Cerebellum (tissue), 4 donors: ENCODE measurements at places on chromosomes 2 and 18.

DNA sequence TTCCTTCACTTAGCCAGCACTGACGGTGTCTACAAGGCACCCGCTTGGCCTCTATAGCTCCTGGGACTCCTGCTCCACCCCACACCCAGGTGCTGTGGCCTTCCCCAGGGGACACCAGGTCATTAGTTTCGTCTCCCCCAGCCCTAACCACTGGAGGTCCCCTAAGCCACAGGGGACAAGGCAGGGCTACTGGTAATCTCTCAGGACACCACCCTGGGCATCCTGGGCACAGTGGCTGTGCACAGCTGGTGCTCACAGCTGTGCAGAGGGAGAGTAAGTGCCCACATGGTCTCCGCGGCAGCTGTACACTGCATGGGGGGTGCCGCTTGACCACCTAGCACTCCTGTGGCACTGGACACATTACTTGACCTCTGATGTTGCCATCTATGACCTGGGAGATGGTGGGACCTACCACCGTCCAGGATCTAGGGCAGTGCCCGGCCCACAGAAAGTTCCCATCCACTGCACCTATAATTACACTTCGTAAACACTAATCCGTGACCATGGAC, 134.0 kb downstream of the HDAC4 start:
- no peak for DNase-seq

DNA sequence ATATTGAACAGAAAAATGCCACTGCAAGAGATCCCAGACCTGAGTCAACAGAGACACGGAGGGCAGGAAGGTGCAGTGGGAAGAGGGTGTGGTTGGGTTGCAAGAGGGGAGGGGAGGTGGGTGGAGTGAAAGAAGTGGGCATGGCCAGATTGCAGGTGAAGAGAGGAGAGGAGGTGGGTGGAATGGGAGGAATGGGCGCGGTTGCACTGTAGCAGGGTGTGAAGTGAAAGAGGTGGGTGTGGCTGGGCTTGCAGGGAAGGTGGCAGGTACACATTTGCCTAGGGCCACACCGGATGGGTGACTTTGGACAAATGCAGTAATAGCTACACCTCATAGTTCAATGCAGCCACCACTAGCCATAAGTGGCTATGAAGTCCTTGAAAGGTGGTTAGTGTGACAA, 71.1 kb downstream of the DOCK10 start:
- no peak for DNase-seq

DNA sequence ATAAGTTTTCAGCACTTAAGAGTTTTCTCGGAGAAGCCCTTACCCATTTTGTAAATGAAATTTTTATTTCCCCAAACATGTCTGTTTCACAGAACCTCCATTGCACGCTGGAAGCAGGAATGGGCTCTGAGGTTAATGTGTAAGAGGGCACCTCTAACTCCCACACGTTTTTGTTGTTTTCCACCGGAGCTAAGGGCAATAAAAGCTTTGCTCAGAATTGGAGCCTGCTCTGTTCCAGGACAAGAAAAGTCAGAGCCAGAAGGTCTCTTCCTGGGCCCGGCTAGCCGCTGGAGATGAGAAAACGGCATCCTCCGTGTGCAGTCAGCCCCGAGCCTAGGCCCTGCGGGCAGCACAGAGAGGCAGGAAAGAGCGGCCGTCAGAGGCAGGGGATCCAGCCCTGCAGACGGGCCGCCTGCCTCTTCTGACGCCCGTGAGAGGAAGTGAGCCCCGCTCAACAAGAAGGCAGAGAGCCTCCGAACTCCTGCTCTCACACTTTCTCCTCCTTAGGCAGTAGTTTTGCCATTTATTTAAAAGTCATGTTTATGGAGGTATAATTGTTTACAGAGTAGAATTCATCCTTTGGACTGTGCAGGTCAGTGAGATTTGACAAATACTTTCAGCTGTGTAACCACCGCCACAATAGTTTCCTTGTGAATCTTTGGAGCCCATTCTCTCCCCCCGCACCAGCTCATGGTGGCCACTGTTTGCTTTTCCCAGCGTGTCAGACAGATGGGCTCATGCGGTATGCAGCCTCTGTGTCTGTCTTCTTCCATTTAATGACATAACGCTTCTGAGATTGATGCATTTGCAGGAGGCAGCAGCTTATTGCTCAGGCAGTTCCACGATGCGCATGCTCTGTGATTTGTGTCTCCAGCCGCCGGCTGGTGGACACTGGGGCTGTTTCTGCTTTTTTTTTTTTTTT, 117.3 kb downstream of the GALR1 start:
- no peak for DNase-seq

DNA sequence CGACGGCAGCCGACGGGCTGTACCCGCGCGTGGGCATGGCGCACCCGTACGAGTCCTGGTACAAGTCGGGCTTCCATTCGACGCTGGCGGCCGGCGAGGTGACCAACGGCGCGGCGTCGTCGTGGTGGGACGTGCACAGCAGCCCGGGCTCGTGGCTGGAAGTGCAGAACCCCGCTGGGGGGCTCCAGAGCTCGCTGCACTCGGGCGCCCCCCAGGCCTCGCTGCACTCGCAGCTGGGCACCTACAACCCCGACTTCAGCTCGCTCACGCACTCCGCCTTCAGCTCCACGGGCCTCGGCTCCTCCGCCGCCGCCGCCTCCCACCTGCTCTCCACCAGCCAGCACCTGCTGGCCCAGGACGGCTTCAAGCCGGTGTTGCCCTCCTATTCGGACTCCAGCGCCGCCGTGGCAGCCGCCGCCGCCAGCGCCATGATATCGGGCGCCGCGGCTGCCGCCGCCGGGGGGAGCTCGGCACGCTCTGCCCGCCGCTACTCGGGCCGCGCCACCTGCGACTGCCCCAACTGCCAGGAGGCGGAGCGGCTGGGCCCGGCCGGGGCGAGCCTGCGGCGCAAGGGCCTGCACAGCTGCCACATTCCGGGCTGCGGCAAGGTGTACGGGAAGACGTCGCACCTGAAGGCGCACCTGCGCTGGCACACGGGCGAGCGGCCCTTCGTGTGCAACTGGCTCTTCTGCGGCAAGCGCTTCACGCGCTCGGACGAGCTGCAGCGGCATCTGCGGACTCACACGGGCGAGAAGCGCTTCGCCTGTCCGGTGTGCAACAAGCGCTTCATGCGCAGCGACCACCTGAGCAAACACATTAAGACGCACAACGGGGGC, 2.0 kb downstream of the SP9 start:
- DNase-seq = no peak

DNA sequence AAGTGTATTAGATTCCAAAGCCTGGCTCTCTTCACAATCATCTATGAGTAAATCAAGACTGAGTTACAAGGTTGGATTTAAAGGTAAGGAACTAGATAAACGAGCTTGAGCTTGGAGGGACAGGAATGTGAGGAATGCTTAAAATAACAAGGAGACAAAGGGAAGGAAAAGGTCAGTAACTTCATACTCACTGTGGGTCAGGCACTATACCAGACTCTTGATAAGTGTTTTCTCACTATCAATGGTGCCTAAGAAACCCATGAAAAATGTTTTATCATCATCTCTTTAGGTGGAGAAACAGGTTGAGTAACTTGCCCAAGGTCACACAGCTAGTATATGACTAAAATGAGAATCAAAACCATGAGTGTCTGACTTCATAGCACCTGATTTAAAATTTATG, 212.1 kb downstream of the CDH2 start:
- no peak for DNase-seq

GRCh38 chr2:121489911-121490583, 40.6 kb upstream of the RNU4ATAC start:
- peak; percentile 60 for DNase-seq

DNA sequence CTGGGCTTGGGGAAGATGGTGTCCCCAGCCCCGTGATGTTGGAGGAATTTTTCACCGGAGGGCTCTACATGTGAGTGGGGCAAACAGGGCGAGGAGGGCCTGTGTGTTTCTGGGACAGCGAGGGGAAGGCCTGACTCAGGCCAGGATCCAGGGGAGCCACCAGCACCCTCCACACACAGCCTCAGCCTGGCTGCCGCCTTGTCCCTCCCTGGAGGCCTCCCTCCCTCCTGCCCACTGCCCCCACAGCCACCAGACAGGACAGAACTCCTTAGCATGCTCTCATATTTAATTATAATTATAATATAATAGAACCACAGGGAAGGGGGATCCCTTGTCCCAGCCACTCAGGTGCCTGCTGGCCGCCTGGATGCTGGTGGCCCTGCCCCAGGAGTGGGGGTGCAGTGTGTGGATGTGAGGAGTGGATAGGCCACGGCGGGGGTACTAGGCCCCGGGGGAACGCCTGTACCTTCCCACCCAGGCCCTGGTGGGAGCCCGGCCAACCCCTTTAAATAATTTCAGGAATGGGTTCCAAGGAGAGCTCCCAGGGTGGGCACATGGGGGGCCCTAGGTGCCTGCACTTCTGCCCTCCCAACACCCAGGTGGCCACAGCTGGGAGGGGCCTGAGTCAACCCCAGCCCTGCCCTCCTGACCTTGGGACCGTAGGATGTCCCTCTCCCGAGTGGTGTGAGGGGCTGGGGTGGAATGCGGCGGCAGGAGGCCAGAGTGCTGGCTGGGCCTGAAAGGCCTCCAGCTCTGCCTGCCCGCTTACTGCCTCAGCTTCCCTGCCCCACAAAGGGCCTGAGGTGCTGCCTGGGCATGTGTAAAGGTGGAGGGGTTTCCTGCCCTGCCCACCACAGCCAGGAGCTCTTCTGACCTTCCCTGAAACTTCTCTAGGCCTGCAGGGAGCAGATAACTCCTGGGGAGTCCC, 8.8 kb downstream of the PDCD1 start:
- no peak for DNase-seq

- no peak for DNase-seq
These were observed 31.2 kb upstream of the NTSR2 start for GRCh38 chr2:11701206-11701605.

DNA sequence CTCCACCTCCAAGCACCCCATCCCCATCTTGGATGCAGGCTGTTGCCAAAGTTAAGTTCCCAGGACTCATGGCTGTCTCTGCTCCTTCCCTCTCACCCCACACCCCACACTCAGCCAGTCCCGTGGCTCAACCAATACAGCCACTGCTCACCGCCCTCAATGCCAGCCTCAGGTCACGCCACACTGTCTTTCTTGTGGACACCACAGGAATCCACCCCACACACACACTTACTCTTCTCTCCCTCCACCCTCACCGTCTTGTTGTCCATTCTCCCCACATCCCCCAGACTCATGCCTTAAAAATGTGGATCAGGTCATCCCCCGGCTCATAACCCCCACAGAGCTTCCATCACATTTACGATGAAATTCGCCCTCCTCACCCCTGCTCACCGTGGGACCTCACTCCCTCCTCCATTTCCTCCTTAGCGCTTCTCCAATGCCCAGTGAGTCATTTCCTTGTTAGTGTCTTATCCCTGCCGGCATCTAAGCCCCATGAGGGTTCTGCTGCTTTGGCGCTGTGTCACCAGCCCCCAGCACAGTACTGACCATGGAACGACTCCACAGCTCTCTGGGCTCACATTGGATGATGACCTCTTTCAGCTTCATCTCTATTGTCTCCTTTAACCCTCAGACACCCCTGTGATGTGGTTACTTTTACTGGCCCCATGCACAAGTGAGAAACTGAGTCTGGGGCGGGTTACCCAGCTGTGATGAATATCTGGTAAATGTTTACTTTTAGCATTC, 13.8 kb downstream of the MLPH start:
- DNase-seq = no peak

- no peak for DNase-seq
These were observed 7.6 kb upstream of the TMEM185B start for GRCh38 chr2:120230515-120231471.

DNA sequence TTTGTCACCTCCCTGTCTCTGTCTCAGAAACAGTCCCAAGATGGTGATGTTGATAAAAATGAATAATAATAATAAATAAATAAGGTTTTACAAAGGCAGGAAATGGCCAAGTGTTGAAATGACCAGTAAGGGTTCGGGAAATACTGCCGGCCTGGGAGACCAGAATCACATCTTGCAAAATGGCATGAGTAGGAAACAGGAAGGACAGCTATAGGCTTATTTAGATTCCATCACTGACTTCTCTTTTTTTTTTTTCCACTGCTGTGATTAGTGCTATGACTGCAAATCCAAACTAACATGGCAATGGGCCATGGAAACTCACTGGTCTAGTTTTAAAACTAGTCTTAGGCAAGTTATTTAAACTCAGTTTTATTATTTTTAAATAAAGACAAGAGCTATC, 60.6 kb downstream of the SCN1A start:
- no peak for DNase-seq

GRCh38 chr2:241736111-241736510, 1.7 kb downstream of the D2HGDH start:
- DNase-seq = no peak

DNA sequence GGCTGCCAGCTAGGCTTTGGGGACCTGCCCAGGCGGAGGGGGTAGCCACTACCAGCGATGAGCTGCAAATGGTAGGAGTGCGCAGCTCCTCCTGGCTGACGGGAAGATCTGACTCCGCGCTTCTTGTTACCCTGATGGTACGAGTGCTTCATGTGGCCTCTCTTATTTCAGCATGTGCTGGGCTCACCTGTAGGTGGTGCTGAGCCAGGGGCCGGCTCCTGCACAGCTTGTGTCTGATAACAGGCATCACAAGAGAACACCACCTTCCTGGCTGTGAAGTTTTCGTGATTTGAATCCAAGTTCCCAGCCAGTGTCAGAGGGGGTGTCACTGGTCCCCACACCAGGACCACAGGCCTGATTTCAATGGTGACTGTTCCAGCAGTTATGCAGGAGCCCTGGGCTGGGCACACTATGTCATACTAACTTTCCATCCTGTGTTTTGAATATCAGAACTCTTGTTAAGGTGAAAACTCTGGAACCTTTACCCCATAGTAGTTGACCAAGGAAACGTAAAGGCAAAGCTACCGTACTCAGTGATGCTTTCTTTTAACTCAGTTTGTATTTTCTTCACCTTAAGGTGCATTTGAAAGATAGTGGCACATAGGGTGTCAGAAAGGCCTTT, 28.0 kb downstream of the APCDD1 start:
- DNase-seq = no peak

- no peak for DNase-seq
These were observed 59.0 kb downstream of the TACR1 start for GRCh38 chr2:75140288-75140687.
